ENCODE measurements at places on chromosomes 3 and 15. TPM values are rescaled to one million over a fixed set of nuclear protein-coding genes. Genes with fewer than 3 reads are reported as not detected.

DNA sequence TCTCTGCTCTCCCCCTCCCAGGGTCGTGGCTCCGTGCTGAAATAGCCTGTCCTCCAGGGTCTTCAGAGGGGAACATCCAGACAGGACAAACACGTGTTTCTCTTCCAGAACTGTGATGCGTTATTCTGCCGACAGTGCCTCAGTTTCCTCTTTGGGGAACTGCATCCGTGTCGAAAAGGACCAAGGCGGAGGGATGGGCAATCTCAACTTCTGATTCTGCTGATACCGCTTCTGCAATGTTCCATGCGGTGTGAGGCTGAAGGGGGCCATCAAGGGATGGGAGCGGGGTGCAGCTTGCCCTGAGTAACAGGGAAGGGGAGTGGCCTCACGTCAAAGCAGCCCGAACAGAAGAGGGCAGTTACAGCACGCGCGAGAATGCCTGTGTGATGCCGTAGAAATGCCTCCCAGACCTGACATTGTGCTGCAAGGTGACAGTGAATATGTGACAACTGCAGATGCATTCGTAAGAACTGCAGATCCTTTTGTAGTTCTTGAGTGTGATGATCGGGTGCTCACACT, 275.7 kb downstream of the SHQ1 start:
- H3K4me3 ChIP-seq: no peak overlapping the region
- no peaks in the 10 kb centered on the region for H3K36me3 ChIP-seq
- no peak for DNase-seq
- H3K27ac ChIP-seq: no peak overlapping the region

DNA sequence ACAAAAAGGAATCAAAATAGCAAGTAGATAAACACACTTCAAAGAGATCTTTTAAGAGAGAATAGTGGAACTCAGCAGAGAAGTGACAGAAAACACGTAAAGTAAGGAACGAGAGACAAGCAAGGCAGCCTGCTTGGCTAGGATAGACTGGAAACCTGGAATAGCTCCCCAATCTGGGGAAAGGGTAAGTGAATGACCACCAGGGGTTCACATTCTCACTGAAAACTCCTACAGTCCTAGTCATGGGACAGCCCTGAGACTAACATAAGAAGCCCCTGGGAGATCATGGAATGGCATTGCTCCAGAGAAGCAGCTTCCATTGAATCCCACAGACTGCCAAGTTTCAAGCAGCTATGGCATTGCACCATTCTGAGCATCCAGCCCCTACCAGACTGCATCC, 363.6 kb upstream of the ARPP21 start:
- no peak for DNase-seq
- H3K4me3 ChIP-seq: no peak overlapping the region
- H3K27ac ChIP-seq: no peak overlapping the region
- H3K27me3 ChIP-seq: no peaks in the 10 kb centered on the region

DNA sequence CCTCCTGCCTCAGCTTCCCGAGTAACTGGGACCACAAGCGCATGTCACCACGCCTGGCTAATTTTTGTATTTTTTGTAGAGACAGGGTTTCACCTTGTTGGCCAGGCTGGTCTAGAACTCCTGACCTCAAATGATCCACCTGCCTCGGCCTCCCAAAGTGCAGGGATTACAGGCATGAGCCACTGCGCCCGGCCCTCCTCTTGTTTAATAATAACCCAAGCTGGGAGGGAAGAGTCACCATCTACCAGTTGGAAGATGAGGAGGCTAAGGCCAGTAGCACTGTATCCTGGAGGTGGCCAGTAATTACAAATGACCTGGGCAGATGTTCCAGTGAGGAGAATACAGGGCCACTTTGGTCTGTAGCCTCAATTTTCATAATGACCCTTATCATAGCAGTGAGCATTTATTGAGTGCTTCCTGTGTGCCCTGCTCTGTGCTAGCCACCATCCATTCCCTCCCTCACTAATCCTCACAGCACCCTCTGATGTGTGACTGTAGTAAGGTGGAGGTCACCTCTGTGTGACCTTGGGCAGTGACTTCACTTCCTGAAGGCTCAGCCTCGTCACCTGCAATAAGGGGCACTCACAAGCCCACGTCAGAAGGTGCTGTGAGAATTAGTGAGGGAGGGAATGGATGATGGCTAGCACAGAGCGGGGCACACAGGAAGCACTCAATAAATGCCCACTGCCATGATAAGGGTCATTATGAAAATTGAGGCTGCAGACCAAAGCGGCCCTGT, 64.2 kb downstream of the ABTB1 start:
- peaks cover 36% of the 10 kb centered on the region for H3K4me1 ChIP-seq
- H3K4me3 ChIP-seq: no peak overlapping the region
- H3K27me3 ChIP-seq: no peaks in the 10 kb centered on the region

GRCh38 chr3:38268087-38268486, 2.5 kb downstream of the SLC22A13 start:
- no peak overlapping the region for H3K27ac ChIP-seq
- H3K4me1 ChIP-seq: no peaks in the 10 kb centered on the region
- DNase-seq: no peak
- peaks cover 6% of the 10 kb centered on the region for H3K36me3 ChIP-seq
- H3K4me3 ChIP-seq: no peak overlapping the region

DNA sequence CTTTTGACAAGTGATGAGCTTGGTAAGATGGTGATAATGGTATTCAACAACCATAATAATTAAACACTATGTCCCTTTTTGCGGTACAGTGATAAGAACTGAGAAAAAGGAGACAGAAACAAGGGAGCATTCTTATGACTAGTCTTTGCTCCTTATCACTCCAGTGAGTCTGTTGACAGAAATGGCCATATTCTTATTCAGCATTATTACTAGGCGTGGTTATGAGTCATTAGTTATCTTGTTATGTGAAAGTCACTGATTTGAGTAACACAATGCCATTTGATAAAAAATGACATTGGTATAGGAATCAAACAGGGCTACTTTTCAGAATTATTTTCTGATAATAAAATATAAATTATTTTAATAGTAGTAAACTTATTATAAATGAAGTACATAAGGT, 193.5 kb downstream of the C3orf38 start:
- H3K4me1 ChIP-seq: no peaks in the 10 kb centered on the region
- no peak overlapping the region for H3K4me3 ChIP-seq
- no peaks in the 10 kb centered on the region for H3K36me3 ChIP-seq
- no peak overlapping the region for H3K27ac ChIP-seq
- no peaks in the 10 kb centered on the region for H3K27me3 ChIP-seq

- no peaks in the 10 kb centered on the region for H3K27me3 ChIP-seq
- DNase-seq: peak; percentile 33
- peak overlapping the region; percentile 94 for H3K27ac ChIP-seq
- no peaks in the 10 kb centered on the region for H3K36me3 ChIP-seq
- peaks cover 23% of the 10 kb centered on the region for H3K4me1 ChIP-seq
- no peak overlapping the region for H3K4me3 ChIP-seq
Measured at GRCh38 chr3:138861798-138862197, 27.1 kb upstream of the PIK3CB start.

DNA sequence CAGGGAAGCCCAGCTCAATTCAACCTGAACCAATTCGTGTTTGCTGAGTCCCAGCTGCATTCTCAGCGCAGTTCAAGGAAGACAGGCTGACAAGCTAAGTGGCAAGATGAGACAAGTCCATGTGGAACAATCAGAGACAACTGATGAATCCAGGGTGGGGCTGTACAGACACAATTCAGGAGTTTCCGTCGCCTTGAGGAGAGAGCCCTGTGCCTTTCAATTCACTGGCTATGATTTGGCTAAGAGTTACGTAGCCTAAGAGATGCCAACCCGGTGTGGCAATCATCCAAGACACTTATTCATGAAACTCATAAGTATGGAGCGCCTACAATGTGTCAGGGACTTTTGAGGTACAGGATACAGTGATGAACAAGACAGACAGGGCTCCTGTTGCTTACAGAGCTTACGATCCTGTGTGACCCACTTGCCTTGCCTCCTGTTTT, 15.5 kb upstream of the ZBED2 start:
- peak overlapping the region; percentile 93 for H3K27ac ChIP-seq
- peaks cover 31% of the 10 kb centered on the region for H3K4me1 ChIP-seq
- H3K4me3 ChIP-seq: peak overlapping the region; percentile 54

GRCh38 chr3:158506456-158506855, 64.5 kb upstream of the MLF1 start:
- H3K27ac ChIP-seq: no peak overlapping the region
- no peak overlapping the region for H3K4me3 ChIP-seq
- H3K4me1 ChIP-seq: no peaks in the 10 kb centered on the region
- H3K27me3 ChIP-seq: no peaks in the 10 kb centered on the region
- H3K36me3 ChIP-seq: no peaks in the 10 kb centered on the region

DNA sequence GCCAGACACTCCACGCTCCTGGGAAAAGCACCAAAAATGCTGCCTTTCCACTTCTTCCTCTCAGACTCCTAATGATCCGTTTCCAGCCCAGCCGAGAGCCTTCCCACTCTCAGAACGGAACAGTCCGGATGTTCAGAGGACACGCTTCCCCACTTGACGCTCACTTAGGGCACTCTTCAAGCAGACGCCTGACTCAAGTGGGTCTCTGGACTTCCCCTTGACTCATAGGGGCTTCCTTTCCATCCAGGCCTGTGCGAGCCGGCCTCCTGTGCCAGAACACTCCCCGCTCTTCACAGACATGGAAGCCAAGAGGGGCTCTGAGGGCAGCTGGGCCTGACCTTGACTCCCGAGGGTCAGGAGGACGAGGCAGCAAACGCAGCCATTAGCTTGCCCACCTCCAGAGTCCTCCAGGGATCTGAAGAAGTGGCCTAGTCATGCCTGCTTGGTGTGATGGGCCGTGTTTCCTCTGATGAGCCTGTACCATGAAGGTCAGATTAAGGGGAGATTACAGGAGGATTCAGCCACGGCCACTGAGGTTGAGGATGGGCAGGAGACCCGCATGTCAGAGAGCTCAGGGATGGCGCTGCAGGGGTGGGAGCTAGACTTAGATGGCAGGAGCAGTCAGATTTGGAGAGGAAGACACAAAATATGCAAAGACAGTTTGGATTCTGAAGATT, 114.7 kb upstream of the TLE3 start:
- no peaks in the 10 kb centered on the region for H3K4me1 ChIP-seq
- DNase-seq: no peak
- H3K27me3 ChIP-seq: peaks cover 16% of the 10 kb centered on the region
- no peaks in the 10 kb centered on the region for H3K36me3 ChIP-seq
- no peak overlapping the region for H3K4me3 ChIP-seq
- H3K27ac ChIP-seq: no peak overlapping the region

DNA sequence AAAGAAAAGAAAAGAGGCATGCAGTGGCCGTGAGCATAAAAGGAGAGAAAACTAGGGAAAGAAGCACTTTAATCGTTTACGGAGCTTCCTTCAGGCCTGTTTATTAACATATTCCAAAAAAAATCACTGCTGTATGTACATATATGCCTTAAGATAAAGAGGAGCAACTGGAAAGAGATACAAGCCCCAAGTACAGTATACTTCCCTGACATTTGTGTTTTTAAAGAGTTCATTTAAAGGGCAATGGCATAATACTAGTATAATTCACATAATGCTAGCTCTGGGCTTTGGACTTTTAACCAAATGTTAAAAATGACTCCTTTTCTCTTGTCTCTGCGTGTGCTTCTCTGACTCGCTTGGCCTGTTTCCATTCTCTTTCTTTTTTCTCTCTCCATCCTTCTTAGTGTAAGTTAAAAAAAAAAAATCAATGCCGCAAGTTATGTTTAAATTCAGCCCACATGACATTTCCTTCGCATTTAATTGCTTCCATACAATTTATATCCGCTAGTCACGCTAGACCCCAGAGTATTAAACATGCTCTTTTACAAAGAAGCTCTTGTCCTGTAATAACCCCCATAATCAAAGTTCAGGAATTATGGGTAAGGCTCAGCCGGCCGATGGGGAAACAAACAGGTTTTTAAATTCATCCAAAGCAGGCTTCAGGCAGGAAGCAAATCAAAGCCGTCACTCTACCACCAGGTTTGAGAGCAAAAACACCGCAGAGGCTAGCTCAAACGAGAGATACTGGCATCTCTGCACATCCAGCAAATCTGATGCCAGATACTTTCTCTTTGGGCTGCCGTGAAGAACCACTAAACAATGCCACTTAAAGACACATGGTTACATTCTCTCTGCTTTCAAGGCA, 19.4 kb downstream of the WWTR1 start:
- H3K4me3 ChIP-seq: peak overlapping the region; percentile 61
- H3K36me3 ChIP-seq: peaks cover 14% of the 10 kb centered on the region
- peak overlapping the region; percentile 62 for H3K27ac ChIP-seq
- H3K4me1 ChIP-seq: peaks cover 9% of the 10 kb centered on the region

DNA sequence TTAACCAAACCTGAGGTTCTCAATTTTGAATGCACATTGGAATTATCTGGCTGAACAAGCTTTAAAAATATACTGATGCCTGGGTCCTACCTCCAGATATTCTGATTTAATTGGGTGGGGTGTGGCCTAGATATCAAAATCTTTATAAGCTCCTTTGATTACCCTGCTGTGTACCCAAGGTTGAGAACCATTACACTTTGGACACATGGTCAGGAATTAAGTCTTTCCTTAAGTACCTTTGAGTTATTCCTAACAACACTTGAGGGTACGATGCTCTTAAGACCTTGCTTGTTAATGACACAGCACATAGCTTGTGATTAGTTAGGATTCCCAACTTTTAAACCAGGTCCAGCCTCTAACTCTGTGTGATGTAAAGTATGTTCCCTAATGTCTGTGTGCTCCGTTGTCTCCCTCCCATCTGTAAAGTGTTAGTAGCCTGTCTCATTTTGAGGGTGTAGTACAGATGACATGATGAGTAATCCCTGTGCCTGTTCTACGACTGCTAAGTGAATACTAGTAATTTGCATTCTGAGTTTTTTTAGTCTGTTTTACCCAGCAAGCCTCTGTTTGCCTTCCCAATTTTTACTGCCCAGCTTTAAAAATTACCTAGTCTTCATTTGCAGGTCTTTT, 154.9 kb downstream of the KLHL25 start:
- no peak overlapping the region for H3K4me3 ChIP-seq
- no peaks in the 10 kb centered on the region for H3K27me3 ChIP-seq
- no peak overlapping the region for H3K27ac ChIP-seq

DNA sequence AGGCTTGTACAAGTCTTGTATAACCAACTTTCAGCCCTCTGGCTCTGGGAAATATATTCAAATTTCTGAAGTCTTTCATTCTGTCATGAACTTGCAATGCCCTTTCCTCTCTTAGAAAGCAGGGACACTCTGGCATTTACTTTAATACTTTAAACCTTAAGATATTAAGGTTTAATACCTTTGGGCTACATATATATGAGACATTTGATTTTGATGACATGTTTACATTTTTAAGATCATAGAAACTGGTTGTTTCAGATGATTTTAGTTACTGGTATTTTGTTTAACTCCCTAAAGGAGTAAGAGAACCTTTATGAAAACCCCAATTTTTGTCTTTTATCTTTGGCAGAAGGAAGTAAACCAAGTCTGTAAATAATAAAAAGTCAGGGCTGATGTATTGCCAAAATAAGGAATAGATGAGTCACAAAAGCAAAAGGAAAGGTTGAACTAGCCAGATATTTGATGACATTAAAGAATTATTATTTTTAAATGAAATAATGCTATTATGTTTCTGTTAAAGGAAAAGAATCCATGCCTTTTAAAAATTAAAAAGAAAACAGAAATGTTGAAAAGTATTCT, 579.0 kb upstream of the CBLB start:
- no peak overlapping the region for H3K27ac ChIP-seq
- no peaks in the 10 kb centered on the region for H3K36me3 ChIP-seq
- H3K4me1 ChIP-seq: no peaks in the 10 kb centered on the region
- no peak overlapping the region for H3K4me3 ChIP-seq

SLC28A1 gene
- not detected for polyA plus RNA-seq

ACKR2 gene
- 0.23 TPM for polyA plus RNA-seq

MYL3 gene
- polyA plus RNA-seq: not detected

SLC22A14 gene
- polyA plus RNA-seq: 0.08 TPM

GP9 gene
- not detected for polyA plus RNA-seq

SLMAP gene
- 58.0 TPM for polyA plus RNA-seq

UROC1 gene
- polyA plus RNA-seq: not detected

RUVBL1 gene
- polyA plus RNA-seq: 94.8 TPM

GASK1A gene
- 0.58 TPM for polyA plus RNA-seq

GOLGA6B gene
- not detected for polyA plus RNA-seq

Data from keratinocyte (primary cell).